ENCODE measurements at places on chromosomes 11 and 22.

GRCh38 chr11:66639066-66639813, 737 bp downstream of the RBM4 start:
- DNase-seq: no peak

GRCh38 chr11:8023831-8024555, 36.9 kb downstream of the EIF3F start:
- no peak for DNase-seq

- DNase-seq: no peak
Measured at GRCh38 chr11:132999516-132999915, 532.8 kb downstream of the OPCML start.

DNA sequence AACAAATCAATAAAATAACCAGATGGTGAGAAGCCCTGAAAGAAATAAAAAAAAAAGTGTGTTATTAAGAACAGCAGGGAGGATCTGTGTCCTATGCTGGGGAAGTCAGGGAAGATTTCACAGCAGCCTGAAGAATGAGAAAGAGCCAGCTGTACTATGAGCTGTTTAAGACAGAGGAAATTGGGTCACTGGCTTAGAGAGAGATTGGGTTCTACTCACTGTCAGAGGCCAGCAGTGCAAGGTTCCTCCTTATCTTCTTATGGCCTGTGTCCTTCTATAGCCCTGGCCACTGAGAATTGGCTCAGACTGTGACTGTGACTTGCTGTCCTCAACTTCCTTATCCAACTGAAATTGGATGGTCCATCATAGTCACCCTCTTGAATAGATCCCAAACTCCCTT, 54.8 kb upstream of the FDX1 start:
- DNase-seq: no peak

DNA sequence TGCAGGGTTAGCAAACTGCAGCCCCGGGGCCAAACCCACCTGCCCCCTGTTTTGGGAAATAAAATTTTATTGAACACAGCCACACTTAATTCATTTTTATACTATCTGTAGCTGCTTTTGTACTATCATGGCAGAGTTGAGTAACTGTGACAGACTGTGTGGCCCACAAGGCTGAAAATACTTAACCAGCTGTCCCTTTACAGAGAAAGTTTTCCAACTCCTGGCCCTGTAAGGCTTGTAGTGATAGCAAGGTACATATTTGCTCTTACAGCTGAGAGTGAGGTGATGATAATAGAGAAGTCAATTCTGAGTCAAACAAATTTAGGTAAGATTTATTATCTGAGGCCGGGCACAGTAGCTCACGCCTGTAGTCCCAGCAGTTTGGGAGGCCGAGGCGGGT, 87.4 kb upstream of the SLC6A5 start:
- no peak for DNase-seq

DNA sequence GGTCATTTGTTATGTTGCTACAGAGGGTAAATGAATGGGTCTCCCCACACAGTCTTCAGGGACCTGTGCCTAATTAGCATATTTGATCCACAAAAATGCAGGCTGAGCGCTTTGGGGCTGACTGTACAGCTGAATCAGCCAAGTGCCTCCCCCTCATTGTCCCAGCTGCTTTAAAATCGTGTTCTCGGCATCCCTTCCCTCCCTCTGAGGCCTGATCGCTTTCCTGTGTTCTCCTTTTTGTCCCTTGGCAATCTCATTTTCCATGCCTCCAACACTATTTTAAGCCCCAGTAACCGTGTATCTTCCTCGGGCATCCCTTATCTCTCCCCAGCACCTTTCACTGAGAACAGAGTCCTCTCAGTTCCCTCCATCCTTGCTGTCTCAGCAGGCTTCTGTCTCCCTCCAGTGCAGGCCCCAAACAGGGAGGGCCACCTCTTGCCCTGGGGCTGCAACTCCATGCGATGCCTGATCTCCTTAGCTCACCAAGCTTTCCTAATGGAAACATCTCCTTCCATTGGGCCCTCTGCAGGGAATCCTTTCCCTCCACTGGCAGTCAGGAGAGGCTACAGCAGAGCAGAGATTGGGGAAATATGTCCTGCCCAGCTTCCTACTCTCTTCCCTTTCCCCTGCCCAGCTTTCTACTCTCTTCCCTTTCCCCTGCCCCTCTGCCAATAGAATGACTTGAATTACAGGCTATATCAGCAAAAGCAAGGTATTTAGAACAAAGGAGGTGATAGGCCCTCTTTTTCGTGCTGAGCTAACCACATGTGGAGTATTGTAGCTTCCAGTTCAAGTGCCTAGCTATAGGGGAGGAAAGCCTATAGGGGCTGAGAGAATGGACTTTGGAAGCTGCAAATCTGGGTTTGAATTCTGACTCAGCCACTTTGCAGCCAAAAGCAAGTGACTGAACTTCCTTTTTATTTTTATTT, 13.8 kb downstream of the UQCR10 start:
- no peak for DNase-seq

- no peak for DNase-seq
Measured at GRCh38 chr11:125402435-125402834, 93.6 kb downstream of the FEZ1 start.

DNA sequence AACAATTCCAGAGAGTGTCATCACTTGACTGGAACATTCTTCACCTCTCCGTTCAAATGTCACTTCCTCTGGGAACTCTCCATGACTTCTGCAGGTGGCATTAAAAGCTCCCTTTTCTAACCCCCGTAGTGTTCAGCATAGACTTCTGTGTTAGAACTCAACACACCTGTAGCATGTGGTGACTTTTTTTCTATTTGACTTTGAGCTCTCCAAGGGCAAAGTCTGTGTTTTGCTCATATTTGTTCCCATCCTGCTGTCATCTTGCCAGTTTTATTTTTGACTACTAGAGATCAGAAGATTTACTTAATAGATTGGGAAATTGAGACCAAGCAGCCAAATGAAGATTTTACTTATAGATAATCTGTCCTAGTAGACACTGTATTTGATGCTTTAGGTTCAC, 367.1 kb downstream of the INSC start:
- DNase-seq: no peak

GRCh38 chr11:33347490-33348125, 90.4 kb downstream of the HIPK3 start:
- DNase-seq: no peak

DNA sequence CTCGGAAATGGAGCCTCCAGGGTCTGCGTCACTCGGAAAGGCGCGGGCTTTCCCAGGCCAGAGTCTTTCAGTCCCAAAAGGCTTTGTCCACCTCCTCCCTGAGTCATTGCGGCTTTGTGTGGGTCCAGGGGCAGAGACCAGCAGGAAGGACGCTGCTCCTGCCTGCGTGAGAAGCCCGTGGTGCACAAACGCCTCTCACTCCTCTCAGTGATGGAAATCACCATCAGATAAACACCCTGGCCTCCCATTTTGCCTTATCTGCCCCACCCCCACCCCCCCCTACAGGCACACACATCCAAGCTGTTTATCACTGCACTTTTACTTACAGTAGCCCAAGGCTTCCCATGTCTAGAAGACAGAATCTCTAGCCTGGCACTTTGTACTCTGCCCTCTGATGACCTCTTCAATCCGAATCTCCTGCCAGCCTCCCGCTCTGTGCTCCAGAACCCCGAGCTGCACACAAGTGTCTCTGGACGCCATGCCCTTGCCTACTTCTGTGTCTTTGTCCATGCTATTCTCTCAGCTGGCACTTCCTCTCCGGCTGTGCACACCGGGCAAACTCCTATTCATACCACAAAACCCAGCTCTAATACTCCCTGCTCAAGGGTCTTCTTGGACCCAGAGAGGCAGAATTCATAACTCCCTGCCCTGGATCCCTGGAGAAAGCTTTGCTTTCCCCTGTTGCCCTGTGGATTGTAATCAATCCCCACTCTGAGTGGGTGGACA, 954.6 kb downstream of the TBC1D22A start:
- no peak for DNase-seq

- DNase-seq: no peak
Measured at GRCh38 chr22:24553597-24554312, 1.2 kb downstream of the GUCD1 start.

DNA sequence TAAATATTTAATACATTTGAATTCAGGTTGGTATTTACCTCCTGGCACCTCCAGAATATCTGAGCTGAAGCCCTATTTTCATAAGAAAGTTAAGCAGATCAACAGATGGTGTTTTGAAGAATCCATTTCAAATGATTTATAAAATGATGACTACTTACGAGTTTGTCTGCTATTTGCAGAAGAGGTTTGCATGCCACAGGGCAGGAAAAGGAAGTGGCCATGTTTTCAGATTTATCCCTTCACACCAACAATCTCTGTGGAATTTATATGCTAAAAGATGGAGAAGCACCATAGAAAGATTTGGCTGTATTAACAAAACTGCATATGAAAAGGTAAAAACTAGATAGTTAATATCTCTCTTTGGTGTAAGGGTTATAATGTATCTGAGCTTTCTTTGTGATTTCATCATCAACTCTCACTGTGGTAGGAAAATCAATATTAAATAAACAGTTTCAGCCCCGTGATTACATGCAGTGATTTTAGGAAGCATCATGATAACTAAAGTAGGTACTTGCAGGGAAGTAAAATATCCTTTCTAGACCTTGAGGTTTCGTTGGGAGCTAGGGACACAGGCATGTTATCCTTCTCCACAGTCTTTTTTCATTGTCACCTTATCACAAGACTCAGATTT, 2.6 kb downstream of the BMAL1 start:
- no peak for DNase-seq

- no peak for DNase-seq
Measured at GRCh38 chr11:15189641-15190365, 75.1 kb downstream of the INSC start.

GRCh38 chr11:131154351-131154750, 216.1 kb upstream of the NTM start:
- DNase-seq: no peak

DNA sequence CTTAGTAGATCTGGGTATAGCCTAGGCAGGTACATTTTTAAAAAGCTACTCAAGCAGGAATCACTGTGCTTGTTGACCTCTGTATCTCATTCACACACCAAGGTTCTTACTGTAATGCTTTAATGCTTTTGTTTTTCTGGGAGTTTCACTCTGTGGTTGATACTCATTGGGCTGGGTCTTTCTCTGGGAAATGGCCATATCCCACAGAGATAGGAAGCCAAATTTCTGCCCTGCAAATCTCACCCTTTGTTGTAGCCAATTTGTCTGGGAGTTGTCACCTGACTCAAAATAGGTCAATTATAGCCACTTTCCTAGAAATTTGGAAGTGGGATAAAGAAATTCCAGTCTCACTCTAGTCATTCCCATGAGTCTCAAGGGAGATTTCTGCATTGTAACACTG, 195.8 kb upstream of the BDNF start:
- no peak for DNase-seq

DNA sequence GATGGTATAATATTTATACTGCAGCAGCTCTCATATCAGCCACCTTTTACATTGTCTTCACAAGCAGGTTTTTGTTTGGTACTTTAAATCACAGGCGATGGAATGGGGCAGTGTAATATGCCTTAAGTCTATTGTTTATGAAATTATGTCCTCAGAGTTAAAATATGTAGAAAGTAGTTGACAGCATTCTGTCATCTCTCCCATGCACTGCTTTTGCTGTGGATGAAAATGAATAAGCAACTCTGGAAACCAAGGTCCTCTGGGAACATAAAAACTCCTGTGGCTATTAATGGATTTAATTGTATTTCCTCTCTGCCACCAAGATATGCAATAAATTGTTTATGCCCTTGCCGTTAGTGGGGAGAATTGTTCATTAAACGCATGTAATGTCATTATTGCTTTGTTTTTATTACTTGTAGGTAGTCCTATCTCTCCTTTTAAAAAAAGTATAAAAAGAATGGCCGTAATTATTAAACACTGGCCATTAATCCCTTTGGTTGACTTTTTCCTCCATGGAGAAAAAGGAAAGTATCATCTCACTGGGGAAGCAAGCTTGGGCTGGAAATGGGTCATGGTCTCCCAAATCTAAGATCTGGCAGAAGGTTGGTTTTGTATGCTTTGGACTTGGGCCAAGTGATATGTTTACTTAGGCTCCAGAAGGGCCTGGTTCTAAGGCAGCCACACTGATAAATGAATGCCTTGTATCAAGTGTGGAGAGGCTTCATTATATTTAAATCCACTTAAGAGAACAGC, 13.1 kb downstream of the PACS1 start:
- DNase-seq: no peak

DNA sequence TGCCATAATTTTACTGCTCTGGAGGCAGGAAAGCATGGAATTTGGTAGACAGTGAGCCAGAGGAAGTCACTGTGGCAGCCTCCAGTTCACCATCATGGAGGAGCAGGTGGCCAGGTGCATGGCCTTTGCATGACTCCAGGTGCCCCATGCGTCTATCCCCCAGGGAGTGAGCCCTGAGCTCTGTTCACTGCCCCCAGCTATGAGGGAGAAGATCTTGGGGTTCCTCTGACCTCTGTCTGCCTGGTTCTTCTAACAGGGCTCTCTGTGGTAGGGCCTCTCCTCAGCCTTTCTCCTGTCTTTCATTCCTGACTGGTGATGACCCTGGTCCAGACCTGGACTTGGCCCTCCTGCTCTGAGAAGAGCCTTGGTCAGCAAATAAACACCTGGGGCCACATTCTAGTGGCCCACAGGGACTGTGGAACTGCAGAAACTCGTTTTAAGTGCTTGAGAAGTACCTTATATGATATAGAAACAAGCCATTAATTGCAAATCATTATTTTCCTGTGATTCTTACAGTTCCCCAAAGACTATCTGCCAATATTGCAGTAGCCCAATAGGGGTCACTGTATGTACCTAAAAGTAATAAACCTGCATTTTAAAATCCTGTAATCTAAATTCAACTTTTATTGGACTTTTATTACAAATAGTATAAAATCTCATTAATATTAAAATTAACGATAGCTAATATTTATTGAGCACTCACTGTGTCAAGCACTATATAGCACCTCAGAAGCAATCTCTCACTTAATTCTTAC, 120.0 kb upstream of the SYT13 start:
- DNase-seq: no peak

- no peak for DNase-seq
Measured at GRCh38 chr11:121248496-121248895, 44.1 kb upstream of the SC5D start.
